ENCODE measurements at places on chromosomes 6 and 20.

DNA sequence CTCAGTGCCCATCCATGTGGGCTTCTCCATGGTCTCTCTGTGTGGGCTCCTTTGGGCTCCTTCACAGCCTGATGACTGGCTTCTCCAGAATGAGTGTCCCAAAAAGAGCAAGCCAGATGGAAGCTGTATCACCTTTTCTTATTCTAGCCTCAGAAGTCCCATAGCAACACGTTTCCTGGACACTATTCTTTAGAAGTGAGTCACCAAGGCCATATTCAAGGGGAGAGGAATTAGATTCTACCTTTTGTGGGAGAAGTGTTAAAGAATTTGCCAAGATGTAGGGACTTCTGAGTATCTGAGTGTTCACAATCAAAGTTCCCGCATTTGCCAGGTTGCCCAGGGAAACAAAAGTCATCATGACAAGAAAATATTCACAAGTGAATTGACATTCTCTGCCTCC, 20.7 kb upstream of the TBC1D22B start:
- DNase-seq = no peak

- DNase-seq = no peak
Observed at GRCh38 chr6:106451439-106451838, 90.9 kb downstream of the CRYBG1 start.

GRCh38 chr6:142867988-142868812, 76.8 kb downstream of the HIVEP2 start:
- DNase-seq = no peak

DNA sequence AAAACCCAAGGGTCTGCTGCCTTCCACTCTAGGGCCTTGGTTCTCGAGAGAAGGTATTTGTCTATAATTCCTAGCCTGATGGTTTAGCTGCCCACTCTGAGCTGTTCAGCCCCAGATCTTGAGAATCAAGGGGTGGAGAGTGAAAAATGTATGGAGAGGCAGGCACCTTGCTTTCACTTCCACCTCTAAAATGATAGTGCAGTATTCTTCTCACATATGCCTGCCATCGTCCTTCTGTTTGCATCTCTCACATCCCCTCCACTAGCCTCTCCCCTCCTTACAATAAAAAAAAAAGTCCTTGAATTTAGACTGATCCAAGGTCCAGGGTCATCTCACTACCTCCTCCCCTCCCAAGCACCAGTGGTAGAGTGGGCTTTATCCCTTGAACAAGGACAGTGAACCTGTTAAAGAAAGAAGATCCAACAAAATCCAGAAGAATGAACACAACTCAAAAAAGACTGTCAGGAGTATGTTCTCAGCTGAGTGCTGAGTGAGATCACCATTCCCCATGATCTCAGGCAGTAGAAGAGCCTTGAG, 104.2 kb downstream of the HIVEP1 start:
- DNase-seq = no peak

DNA sequence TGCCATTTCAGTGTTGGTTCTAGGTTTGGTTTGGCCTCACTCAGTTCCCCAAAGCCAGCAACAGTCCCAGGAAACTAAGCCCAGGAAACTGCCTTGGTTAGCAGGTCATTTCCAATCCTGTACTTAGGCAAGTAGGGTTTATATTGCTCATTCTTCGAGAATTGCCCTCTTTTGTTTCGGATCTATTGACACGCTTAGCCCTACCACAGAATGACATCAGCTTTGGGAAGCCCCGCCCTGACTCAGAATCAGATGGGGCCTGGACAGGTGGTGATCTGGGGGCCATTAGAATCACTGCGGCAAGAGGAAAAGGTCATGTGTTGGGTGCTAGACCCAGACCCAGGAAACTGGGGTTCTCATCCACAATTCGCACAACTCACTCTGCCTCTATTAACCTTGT, 578.2 kb downstream of the QKI start:
- DNase-seq = no peak

GRCh38 chr20:24970030-24970553, 21.0 kb downstream of the CST7 start:
- DNase-seq = no peak

GRCh38 chr6:31681135-31681671, 336 bp upstream of the LY6G5C start:
- DNase-seq = peak; percentile 55

DNA sequence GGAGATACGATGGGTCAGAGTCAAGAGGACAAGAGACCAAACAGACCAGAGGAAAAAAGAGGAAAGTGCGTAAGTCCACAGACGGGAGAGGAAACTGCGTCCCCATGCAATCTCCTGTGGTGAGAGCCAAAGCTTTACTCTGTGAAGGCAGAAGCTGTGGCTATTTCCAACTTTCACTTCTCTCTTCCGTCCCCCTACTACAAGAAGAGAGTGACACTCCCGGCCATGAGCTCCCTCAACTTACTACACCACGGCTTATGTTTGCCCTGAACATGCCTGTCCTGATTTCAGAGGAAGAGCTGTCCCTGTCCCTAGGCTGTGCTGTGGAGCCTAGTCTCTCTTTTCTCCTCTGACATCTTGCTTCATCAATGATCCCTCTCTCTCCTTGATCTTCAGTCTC, 11.5 kb upstream of the SSR1 start:
- no peak for DNase-seq

GRCh38 chr20:58699623-58700107, 7.1 kb downstream of the NPEPL1 start:
- no peak for DNase-seq

GRCh38 chr6:169216830-169217229, 36.8 kb downstream of the THBS2 start:
- DNase-seq = no peak

GRCh38 chr6:73079611-73079955, 145.7 kb downstream of the KHDC1L start:
- DNase-seq = no peak

GRCh38 chr6:165634101-165634880, 28.8 kb downstream of the PDE10A start:
- no peak for DNase-seq

DNA sequence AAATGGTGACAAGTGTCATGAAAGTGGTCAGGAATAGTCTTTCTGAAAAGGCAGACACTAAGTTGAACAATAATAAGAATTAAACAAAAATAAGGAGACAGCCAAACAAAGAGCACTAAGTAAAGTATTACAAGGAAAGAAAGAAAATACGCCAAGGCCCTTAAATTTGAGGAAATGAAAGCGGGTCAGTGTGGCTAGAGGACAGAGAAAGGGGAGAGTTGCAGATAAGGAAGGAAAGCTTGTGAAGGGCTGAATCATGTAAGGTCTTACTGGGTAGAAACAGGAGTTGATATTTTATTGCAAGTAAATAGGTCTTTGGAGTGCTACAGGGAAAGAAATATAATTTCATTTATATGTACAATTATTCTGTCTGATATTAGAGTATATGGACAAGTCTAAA, 732.1 kb downstream of the EPHA7 start:
- DNase-seq = no peak

DNA sequence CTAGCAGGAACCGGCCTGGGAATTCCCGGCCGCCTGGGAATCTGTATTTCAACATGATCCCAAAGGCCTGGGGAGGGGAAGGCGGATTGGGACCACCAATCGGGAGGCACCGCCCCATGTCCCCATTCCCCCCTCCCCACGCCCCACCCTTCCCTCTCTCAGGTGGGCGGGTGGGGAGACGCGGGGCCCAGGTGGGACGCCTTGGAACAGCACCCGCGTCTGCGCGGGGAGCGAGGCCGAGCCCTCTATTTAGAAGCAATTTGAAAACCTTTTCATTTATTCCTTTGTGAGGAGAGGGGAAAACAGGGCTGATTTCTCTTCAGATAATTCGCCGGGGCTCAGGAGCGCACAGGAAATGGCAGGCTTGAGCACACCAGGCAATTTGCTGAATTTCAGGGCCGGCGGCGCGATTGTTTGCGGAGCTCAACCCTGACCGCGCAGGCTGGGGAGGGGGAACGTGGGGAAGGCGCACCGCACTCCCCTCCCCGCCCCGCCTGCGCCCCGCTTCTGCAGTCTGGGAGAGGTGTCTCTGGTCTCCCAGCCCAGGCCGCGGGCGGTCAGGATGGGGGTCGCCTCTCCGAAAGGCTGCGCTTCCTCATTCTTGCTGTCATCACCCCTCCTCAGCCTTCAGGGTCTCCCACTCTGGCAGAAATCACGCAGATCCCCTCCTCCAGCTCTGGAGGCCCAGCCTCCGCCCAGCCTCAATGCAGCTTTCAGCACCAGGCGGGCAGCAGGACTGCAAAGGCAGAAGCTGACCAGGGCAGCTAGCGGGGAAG, 170.0 kb downstream of the GRM4 start:
- DNase-seq = no peak

GRCh38 chr6:30322527-30323501, 3.9 kb upstream of the TRIM39 start:
- peak; percentile 33 for DNase-seq

DNA sequence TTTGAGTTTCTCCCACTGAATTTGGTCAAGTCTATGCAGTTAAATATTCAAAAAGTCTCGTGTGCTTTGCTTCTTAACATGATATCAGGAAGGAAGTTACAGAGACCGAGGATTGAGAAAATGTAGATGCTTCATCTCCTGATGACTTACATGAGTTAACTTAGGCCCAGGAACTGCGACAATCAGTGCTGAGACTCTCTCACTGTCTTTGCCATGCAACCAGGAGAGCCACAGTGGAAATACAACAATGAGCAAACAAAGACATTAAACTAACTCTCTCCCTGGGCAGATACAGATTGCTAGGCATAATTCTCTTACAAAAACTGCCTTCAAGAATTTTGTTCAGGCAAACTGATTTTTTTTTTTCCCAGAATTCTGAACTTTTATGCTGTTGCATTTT, 440.6 kb upstream of the EPHA7 start:
- no peak for DNase-seq

Data from activated CD4-positive, alpha-beta T cell treated with anti-CD3 and anti-CD28 coated beads, Interleukin-10, Interleukin-2, amounts not matched to agents 100 ng/mL and 50 ng/mL, durations not matched to agents 16 hours and 8 hours (primary cell).